ENCODE measurements at places on chromosomes 6 and 20.

GRCh38 chr20:22529150-22530019, 55.0 kb downstream of the FOXA2 start:
- DNase-seq, result no peak

GRCh38 chr6:83292900-83293843, 100.0 kb downstream of the RWDD2A start:
- no peak for DNase-seq

DNA sequence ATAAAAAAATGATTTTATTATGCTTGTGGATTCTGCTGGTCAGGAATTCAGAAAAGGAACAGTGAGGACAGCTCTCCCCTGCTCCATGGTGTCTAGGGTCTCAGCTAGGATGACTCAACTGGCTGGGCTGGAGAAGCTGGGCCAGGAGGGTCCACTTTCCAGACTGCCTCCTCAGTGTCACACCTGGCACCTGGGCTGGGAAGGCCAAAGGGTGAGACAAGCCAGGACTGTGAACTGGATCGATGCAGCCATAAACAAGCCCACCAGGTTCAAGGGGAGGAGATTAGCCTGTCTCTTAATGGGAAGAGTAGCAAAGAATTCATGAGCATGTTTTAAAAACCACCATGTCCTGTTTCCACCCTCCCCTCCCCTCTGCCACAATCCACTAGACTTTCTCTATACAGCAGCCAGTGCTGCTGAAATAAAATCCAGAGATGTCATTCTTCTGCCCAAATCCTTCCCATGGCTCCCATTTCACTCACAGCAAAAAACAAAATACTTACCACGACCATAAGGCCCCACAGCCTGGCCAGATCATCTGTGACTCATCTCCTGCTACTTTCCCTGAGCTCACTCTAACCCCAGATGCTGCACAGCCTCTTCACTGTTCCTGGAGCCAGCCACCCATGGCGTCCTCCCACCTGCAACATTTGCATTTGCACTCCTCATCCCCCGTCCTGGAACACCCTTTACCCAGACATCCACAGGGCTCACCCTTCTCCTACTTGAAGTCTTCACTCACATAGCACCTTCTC, 13.8 kb downstream of the SPTLC3 start:
- DNase-seq, result no peak

- no peak for DNase-seq
Measured at GRCh38 chr6:139479433-139480222, 105.2 kb upstream of the CITED2 start.
